ENCODE measurements at places on chromosomes 12 and 14.

DNA sequence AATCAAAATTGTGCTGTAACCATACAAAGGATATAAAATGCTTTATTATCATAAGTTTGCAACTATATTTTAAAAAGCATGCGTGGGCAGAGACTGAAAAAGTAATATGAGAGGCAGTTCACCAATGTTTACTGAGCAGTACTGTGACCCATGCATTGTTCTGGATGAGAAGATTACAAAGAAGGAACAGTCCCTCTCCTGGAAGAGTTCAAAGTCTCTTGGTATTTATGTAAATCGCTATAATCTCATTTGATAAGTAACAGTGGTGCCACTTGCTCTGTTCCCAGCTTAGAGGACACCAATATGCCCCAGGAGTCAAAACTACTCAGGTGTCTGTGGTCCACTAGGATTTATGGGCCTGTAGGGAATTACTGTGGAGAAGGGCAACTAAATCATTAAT is 2.1 kb upstream of the CMAS start:
- no peak for DNase-seq

DNA sequence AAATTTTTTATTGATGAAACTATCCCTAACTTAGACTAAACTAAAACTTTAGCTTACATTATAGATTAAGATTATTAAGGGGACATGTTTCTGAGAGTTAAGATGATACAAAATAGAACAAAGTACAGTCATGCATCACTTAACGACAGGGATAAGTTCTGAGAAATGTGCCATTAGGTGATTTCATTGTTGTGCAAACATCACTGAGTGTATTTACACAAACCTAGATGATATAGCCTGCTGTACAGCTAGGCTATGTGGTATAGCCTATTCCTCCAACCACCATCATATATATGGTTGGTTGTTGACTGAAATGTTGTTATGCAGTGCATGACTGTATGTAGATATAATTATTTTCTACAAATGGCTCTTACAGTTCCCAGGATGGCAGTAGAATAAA is 46.5 kb downstream of the ATP6V1D start:
- DNase-seq: no peak

GRCh38 chr12:6199531-6200255 is 507 bp upstream of the CD9 start:
- DNase-seq: no peak

DNA sequence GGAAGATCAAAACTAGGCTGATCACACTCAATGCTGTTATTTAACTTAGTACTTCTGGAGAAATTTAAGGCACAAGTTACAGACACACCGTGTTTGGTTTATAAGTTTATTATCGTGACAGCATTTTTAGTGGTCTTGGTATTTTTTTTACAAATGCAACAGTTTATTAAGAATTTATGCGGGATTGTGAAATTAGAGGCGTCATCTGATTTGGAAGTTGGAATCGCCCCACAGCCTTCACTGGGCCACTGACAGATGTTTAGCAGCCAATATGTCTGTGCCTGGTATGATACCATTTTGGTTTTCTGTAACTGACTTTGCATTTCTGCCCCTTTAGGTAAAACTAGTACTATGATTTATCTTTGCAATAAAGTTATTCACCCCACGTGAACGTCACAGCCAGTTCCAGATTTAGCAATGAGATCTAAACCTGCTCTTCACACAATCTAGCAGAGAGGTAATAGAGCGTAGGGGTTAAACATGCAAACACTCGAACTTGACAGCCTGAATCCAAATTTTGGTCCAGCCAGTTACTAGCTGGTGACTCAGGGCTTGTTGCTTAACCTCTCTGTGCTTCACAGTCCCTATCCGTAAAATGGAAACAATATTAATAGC is 73.2 kb upstream of the SSTR1 start:
- no peak for DNase-seq

DNA sequence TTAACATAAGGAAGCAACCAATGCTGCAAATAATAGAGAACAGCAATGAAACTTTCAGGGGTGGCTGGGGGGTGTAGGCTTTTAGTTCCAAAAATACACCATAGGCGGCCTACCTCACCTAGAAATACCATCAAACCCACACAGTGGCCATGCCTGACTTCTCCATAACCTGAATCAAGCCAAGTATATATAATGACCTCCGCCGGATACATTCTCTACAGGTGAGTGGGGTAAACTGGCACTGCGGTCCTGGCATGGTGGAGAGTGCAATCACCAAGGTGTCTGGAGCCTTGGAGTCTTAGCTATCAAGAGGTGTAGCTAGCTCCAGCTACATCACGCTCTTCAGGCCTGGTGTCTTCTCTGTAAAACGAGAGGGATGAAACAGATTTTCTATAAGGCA is 1.2 kb downstream of the ZBTB25 start:
- DNase-seq: no peak

DNA sequence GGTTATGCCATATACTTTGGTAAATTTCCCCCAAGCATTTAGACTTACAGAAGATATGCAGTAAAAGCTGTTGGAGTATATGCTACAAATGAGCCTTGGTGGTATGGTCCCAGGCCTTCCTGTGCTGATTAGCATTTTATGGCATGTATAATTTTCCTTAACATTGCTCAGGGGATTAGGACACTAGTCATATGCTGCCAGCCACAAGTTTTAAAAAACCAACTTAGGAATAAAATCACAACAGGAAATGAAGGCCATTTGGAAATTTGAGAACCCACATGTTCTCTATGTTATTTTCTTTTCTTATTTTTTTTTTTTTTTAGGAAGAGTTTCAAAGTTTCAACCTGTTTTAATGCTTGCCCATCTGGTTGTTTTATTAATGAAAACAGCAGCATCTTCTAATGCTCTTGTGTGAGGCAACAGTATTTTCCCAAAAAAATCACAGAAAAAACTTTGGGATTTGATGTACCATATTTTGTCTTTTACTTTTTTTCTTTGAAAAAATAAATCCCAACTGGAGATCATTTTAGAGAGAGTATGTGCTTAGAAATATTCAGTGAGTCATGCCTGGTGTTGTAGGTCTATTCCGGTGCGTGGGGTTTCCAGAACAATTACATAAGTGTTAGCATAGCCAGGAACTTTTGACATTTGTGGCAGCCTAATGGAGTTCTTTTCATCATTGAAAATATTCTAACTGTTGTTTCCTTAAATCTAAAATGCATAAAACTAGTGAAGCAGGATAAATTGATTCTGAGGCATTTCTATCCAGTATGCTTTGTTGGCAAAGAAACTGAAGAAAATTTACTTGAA is 21.7 kb upstream of the DUSP6 start:
- DNase-seq: no peak

DNA sequence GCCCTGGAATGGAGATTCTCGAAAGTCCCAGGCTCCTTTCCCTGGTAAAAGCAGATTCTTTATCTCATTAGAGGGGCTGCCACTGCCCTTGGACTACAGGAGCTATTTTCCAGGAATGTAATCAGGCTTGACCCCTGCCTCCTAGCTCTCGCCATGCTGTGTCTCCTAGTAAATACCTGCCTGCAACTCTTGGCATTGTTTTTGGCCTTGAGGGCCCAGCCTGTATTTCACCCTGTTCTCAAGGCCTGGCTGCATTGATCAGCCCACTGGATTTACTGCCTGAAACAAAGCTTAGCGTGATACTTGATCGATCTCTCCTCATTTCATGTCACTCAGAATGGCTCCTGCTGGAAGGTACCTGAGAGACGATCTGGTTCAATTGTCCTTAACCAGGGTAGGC is 273.7 kb downstream of the CACNA1C start:
- no peak for DNase-seq

DNA sequence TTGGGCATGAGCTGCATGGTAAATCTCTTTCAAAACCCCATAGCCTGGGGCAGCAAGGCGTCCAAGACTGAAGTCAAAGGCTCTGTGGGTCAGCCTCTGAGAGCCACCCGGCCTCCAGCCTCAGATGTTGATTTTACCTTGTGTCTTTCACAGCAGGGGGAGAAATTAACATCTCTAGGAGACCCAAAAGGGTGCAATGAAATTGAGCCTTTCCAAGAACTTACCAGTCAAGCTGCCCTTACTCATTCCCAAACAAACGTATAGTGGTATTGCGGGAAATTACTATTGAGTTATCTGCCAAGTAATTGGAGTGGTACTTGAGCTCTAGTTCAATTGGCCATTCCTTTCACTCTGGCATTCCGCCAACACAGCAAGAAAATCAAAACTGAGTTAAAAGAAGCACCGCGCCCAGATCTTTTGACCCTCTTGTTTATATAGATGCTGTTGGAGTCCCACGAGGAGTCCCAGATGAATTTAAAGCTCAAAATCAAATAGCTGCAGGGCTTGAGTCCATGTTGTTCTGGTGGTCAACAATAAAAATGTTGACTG is 380.7 kb upstream of the SYT1 start:
- no peak for DNase-seq

GRCh38 chr14:68719634-68720384 is 73.1 kb downstream of the ZFP36L1 start:
- no peak for DNase-seq

GRCh38 chr14:36971263-36971855 is 201.0 kb downstream of the SLC25A21 start:
- no peak for DNase-seq

GRCh38 chr12:16606201-16606849 is 363 bp upstream of the LMO3 start:
- no peak for DNase-seq

DNA sequence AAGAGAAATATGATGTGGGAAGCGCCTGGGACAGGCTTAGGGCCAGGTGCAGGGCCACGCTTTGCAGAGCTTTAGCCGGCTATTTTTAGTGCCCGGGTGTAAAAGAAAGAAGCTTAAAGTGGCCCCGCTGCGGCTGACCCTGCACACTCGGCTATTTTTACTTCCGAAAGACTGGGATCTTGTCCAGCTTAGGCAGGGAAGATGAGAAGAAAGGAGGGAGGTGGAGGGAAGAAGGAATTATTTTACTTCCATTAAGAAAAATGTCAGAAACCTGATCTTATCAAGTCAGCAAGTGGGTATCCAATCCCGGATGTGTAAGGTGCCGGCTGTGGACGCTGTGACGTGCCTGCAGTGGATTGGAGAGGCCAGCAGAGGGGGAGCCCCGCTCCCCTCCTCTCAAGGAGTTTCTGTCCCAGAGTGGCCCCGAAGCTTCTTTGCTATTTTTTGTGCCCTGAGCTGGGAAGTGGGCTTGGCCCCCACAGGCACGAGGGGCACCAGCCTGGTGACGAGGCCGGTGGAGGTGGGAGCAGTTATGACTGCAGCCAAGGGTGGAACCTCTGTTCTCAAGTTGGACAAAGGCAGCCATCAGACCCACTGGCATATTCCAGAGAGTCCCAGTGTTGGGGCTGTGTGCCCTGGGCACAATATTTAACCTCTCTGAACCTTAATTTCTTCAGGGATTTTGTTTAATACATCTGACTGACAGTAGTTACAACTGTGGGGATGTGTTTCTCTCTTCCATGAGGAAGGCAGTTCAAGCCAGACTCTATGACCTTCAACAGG is 97.7 kb downstream of the ESRRB start:
- no peak for DNase-seq

GRCh38 chr12:112163471-112163991 is 38.2 kb downstream of the TRAFD1 start:
- DNase-seq: no peak

GRCh38 chr12:90938451-90938850 is 16.5 kb downstream of the CCER1 start:
- no peak for DNase-seq

GRCh38 chr12:65637774-65638173 is 186.5 kb upstream of the HMGA2 start:
- no peak for DNase-seq

- no peak for DNase-seq
Observed at GRCh38 chr14:88551094-88551870, 3.5 kb downstream of the PTPN21 start.

DNA sequence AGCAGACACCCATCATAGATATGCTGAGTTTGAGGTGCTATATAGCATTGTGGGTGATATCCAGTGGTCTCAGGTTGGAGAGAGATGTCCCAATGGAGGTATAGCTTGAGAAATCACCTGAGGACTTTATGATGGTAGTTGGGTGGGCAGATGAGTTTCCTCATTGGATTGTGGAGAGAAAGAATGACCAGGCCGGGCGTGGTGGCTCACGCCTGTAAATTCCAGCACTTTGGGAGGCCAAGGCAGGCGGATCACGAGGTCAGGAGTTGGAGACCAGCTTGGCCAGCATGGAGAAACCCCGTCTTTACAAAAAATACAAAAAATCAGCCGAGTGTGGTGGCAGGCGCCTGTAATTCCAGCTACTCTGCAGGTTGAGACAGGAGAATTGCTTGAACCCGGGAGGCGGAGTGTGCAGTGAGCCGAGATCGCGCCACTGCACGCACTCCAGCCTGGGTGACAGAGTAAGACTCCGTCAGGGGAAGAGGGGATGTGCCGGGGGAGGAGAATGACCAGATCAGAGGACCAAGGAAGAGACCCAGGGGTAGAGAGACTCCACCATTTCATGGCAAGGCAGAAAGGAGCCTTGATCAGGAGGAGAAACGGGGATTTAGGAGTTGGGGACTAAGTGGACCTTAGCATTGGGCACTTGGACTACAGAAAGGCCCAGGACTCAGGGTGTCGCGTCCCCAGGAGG is 757 bp upstream of the PCK2 start:
- no peak for DNase-seq

DNA sequence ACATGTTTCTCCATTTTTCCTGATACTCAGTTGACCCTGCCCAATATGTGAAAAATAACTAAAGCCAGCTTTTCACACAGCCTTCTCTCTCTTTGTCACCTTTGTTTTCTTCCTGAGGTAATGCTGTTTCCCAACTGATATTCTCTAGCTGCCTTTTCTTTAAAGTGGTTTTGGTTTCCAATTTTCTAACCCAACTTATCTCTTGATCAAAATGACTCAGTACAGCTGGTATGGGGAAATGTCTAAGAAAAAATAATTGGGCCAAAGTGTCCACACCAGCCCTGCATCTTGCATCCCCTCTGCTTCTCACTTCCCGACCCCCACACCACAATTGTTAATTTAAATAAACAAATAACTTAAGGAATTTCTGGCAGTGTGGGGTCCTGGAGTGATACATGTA is 193.8 kb downstream of the SYT1 start:
- no peak for DNase-seq

GRCh38 chr12:6056406-6057240 is 67.8 kb downstream of the VWF start:
- DNase-seq: no peak

GRCh38 chr12:16555630-16556029 is 50.3 kb downstream of the LMO3 start:
- DNase-seq: no peak

DNA sequence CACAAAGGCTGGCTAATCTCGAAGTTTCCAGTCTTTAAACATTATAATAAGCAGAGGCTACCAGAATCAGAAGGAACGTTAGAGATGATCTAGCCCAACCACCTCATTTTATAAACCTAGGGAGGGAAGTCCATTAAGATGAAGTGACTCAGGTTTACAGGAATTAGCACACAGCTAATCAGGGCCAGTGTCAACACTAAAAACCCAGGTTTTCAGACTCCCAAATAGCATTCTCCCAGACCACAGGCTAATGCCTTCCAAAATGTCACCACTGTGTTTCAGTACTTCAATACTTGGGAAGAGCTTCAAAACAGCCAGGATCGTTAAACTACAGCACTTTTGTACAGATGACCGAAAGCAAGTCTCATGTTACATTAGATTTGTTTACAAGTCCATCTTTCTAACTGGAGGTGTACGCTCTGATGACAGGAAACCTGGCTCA is 89.2 kb downstream of the FOXN3 start:
- DNase-seq: no peak

GRCh38 chr14:47778631-47779030 is 103.2 kb upstream of the MDGA2 start:
- DNase-seq: no peak

GRCh38 chr14:86961106-86961716 is 1031.8 kb downstream of the GALC start:
- DNase-seq: no peak

Measured in esophagus squamous epithelium (tissue), 5 donors.